ENCODE measurements at places on chromosomes 6 and 20. TPM values are rescaled to one million over a fixed set of nuclear protein-coding genes. Genes with fewer than 3 reads are reported as not detected.

The DDX43 gene
- total RNA-seq, result 1.4 TPM

DNA sequence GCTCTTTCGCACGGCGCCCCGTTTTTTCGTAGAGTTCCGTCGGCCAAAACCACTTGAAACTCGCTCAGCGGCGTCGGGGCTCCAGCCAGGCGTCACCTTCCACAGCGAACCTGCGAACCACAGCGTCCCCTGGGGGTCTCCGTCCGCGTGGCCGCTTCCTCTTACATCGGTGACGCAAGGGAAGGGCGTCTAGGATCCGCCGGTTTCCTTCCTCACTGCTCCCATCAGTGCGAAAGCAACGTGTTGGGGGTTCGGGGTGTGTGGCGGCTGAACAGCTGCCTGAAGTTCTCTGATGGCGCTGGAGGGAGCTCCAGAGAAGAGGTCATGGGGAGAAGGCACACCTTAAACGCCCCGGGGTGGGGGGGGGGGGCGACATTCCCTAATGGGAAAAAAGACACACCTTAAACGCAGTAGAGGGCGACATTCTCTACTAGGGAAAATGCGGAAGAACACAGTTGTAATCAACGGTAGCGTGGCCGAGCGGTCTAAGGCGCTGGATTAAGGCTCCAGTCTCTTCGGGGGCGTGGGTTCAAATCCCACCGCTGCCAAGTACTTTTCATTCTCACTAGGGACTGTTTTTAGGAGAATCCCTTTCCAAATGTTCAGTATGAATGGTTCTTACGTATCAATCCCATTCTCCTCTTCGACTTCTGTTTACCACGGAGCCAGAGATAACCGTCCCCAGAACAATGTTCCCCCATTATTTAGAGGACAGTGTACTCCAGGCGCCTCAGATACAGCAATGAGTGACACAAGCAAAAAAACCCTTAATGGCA, 16.4 kb downstream of the ZNF311 start:
- DNase-seq, result peak; percentile 25

DNA sequence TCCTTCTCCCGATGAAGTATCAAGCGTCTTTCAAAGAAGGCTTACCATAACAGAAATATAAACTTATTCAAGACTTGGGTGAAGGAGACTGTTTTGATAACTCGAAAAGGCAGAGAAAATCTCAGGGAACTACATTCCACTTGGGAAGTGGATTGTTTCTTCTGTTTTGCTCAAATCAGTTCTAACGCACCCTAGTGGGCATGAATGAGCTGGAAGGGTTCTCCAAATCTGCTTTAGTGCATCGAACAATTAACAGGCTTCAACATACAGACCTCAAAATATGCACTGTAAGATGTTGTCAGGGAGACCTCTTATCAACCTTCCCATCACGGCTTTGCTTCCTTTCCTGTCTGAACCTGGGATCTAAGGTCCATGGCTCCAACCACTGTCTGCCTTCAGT, 392.5 kb downstream of the CD83 start:
- no peak for DNase-seq

The COQ3 gene
- 8.3 TPM for total RNA-seq

GRCh38 chr20:23127506-23128279, 41.6 kb upstream of the CD93 start:
- DNase-seq, result no peak

The MTFR2 gene
- total RNA-seq, result 2.6 TPM

DNA sequence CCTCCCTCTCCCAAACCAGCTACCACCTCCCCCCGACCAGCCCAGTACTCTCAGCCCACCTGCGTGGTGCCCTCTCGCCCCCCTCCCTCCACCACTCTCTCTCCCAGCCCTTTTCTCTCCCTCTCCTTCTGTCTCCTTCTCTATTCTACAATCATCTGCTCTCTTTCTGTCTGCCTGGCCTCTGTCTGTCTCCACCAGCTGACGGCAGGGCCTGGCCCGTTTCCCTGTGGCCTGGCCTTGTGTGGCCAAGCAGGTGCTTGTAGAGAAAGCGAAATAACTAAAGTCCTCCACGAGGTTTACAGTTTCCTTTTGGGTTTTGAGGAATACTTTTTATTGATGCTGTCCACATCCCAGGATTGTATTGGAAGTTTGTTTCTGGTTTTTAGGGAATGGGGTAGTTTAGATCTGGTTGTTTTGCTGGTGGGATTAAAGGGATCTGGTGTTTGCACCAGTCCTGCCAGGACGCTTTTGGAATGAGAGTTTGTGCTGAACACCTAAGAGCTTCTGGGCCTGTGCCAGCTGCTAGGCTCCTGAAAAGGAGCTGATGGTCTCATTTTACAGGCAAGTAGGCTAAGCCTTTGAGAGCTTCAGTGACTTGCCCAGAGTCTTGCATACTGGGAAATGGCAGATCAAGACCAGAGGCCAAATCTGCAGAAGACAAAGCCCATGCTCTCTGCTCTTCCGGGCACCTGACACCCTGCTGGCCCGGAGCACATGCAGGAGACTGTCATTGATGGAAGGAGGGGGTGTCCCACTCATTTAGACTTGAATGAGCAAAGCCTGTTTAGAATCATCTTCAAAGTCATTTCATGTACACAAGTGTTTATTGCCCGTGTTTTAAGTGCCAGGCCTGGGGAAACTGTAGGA, 161.7 kb downstream of the SYCP2 start:
- DNase-seq, result no peak

GRCh38 chr6:15207923-15208322, 37.9 kb upstream of the JARID2 start:
- DNase-seq, result peak; percentile 97

DNA sequence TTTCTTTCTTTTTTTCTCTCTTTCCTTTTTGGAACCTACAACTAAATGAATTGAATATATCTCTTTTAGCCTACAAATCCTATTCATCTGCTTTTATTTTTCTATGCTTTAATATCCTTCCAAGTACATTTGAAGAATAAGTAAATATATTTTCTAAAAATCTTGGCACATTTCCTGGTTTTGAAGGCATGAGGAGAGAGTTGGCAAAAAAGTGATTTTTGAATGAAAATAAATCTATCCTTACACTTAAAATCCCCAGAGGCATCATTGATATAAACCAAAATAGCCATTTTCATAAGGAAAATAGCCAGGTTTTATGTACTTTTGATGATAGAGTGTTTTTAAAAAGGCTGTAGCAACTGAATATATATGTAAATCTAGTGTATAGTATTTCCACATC, 69.0 kb downstream of the SAMD5 start:
- no peak for DNase-seq

DNA sequence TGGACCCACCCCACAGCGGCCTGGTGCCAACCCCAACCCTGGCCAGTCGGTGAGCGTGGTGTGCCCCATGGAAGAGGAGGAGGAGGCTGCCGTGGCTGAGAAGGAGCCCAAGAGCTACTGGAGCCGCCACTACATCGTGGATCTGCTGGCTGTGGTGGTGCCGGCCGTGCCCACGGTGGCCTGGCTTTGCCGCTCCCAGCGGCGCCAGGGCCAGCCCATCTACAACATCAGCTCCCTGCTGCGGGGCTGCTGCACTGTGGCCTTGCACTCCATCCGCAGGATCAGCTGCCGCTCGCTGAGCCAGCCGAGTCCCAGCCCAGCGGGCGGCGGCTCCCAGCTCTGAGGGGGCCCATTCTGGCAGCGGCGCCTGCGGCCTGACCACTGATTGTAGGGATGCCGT, 23.2 kb downstream of the SDCBP2 start:
- no peak for DNase-seq

- no peak for DNase-seq
Observed at GRCh38 chr6:11774426-11774825, 4.2 kb downstream of the ADTRP start.

Measured in renal cortical epithelial cell (primary cell).